ENCODE measurements at places on chromosomes 2 and 18.

DNA sequence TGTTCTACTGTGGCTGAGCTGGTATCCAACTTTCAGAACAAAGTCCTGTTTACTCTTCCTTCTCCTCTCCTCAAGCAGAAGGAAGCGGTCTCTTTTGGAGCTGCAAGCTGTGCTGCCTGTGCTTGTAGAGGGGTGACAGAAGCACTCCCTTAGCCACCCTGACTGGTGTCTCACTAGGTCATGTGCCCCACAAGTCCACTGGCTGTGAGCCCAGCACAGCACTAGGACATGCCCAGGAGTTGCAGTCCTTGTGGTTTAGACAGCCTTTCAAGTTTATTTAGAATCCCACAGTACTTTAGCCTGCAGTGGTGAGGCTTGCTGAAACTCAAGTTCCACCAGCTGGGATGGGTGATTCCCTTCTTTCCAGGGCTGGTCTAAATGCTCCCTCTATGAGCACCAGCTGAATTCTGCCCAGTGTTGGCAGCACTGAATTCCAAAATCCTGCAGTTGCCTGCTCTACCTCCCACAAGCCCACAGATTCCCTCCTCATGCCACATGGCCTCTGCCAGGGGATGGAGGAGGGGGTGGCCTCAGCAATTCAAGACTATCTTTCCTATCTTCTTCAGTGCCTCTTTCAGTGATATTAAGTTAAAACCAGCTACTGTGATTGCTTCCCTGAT is 61.2 kb downstream of the CCDC85A start:
- no peak for DNase-seq

GRCh38 chr2:227324642-227324994 is 433 bp upstream of the MFF start:
- DNase-seq, result no peak

DNA sequence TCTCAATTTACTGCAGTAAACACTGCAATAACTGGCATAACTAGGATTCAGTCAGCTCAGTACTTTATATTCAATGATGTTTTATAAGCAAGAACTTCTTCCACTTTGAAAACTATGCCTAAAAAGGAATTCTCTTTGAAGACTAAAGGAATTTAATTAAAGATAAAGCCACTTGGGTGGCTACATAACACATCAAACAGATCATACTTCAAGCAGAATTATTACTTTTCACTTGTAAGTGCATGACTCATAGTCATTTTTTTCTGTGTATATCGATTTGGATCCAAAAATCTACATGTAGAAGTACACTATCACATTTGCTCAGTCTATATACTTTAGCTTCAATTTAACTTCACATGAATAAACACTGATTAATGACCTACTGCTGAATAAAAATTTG is 4.0 kb downstream of the KANSL1L start:
- no peak for DNase-seq

DNA sequence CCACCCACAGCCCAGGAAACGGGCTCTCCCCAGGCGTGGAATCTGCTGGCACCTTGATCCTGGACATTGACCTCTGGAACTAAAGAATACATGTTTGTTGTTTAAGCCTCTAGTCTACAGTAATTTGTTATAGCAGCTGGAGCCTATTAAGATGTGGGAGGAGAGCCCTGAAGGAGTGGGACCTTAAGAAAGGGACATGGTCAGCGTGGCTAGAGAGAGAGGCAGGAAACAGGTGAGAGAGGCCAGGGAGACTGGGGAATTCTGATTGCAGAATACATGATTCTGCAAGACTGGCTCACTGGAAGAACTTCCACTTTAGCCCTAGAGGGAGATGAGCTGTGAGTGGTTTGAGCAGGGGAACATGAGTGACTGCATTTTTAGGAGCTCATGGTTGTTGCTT is 83.2 kb downstream of the CD8B2 start:
- no peak for DNase-seq

DNA sequence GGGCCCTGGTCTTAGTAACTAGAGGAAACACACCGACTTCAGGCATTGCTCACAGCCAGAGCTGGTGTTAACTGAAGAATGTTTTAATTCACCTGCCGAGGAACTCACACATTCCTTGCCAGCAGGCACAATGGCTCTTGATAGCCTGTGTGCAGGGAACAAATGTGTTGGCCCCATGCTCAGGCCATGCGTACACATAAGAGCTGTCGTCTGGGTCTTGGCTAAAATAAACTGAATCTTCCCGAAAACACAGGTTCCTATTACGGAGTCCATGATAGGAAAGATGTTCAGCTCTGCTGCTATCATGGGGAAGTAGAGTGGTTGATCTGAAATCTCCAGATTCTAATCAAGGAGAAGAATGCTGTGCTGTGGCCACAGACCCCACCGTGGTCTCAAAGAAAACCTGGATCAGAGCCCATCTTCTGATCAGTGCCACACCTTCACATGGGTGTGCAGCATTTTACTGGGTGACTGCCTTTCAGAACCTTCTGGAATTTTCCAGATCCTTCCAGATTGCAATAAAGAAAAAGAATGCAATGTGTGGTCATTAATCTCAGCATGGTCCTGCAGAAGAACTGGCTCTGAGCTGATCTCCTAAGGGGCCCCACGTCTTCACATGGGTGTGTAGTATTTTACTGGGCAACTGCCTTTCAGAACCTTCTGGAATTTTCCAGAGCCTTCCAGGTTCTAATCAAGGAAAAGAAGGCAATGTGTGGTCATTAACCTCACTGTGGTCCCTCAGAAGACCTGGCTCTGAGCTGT is 17.2 kb downstream of the MBP start:
- DNase-seq, result peak; percentile 53

DNA sequence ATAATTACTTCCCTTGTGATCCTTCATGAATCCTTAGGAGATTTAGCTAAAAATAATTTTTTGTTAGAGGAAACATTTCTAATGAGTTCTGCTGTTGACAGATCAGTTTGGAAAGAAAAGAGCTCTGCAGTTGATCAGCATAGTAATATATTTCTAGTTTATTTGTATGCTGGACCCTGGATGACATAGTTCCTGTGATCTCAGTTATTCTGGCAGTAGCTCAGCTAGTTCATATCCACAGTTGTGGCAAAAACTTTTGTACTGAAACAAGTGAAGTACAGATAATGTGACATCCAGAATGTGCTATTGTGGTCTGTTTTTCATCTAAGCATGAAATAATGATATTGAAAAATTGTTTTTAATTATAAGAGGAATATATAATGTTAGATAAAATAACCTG is 33.7 kb downstream of the ABI2 start:
- no peak for DNase-seq

DNA sequence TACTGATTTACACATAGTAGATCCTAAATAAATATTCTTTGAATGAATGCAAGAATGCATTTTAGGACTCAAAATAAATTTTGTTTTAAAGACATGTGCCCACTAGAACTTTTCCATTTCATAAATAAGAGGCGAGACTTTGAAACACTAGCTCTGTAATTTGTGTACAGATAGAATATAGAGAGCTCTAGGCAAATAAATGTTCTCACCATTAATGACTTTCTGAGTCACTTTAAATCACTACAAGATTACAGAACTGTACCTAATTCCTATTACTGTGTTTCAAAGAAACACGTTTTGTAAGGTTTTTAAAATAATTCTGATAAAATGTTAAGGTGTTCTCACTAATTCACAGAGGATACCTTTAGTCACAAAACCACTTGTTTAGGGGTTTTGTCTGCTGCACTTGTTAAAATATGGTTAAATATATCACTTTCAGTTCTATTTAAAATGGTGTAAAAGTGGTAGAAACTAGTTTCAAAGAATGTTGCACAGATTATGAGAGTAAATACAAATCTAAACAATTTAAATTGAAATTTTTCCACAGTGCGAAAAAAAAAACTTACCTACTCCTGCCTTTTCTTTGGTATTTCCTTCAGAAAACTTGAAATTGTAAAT is 158.7 kb upstream of the ZC3H15 start:
- no peak for DNase-seq

DNA sequence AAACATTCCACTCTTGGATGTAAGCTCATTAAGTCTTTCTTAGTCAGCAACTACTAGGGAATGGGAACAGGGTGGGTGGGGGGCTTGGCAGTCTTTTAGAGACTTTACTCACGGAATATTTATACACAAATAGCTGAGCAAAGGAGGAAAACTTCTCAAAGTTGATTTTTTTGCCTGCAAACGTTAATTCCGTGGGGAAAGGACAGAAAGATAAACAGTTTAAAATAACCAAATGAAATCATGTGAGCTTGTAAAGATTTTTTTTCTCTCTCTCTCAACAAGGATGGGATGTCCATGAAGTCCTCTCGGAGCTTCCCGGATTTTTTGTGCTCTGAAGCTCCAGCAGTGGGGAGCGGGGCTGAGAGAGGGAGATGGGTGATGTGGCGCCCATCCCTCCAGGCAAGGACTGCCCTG is 32.2 kb upstream of the MAT2A start:
- DNase-seq, result no peak

- no peak for DNase-seq
Measured at GRCh38 chr2:170578606-170579005, 136.5 kb upstream of the SP5 start.

- no peak for DNase-seq
Measured at GRCh38 chr2:238151628-238152235, 7.0 kb upstream of the ERFE start.

DNA sequence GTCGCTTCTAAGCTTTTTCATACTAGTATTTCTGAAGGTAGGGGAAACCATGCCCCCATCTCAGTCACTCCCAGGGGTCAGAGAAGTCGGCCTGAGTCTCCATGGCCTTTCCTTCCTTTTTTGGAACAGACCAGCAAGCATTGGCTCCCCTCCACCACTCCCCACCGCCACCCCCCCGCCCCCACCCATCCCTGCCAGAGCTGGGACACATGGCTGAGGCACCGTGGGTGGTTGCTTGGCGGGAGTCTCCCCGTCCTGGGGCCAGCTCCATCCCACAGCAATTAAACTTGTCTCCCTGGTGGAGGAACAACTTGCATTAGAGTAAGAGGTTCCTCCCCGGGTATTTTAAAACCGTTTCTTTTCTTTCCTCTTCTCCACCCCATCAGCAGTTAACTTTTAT is 100.8 kb upstream of the TFPI start:
- no peak for DNase-seq

DNA sequence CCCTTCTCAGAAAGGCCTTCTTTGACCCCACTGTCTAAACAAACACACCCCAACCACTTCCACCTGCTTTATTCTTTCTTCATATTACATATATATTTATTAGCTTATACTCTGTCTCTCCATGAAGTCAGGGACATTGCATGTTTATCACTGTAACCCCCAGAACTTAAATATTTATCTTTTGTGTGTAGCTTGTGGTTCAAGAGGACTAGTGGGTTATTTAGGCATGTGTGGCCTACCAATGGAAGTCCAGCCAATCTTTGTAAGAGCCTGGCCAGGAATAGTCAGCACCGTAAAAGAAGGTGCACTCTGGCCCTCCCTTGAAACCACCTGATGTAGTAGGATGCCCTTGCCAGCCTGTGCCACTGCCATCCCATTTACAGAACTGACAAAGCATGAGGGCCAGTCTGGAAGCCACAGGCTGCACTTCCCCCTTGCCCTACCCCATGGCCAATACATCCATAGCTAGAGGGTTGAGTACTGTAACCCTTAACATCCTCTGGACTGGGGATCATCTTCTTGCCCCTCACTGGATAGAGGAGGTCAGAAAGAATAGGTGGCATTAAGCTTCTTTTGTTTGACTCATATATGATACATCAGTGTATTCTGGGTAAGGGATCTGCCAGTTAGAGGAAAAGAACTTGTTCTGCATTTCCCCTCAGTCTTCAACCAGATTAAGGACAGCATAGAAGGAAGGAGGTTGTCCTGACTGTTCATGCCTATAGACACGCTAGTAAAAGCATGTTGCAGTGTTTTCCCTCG is 4.9 kb downstream of the NEMP2 start:
- DNase-seq, result no peak

DNA sequence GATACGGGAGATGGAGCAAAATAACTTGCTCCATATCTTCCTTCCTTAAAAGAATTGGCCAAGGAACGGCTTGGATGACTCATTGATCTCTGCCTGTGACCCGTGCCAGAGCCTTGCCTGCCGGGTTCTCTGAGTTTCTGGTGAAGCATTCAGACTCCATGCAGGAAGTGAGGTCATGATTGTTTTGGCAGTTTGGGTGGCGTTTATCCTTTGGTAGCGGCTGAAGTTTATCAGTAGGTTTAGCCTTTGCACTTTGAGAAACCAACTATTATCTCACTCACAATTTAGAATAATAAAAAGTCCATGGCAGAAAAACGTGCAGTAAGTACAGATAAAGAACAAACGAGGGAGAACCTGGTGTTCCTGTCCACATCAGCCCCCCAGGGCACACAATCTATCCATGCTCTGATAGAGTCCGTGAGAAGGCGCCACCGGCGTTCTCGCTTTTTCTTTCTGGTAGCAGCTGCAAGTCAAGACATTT is 15.0 kb upstream of the CTAGE1 start:
- DNase-seq, result peak; percentile 79

DNA sequence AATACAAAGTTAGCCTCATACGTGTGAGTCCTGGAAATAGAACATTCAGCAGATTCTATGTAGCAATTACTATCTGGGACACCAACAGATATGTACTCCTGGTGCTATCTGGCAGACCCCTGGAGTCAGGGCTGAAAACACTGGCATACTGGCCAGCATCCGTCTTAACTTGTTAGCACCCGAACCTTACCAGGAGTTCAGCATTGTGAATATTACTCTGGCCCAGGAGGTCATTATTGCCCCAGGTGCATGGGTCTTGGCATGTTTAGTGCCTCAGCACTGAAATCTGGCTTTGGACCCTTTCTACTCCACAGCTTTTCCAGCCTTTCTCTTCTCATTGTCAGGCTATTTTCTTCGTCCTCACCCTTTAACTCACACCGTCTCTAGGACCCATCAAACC is 11.9 kb upstream of the NDUFV2 start:
- no peak for DNase-seq

DNA sequence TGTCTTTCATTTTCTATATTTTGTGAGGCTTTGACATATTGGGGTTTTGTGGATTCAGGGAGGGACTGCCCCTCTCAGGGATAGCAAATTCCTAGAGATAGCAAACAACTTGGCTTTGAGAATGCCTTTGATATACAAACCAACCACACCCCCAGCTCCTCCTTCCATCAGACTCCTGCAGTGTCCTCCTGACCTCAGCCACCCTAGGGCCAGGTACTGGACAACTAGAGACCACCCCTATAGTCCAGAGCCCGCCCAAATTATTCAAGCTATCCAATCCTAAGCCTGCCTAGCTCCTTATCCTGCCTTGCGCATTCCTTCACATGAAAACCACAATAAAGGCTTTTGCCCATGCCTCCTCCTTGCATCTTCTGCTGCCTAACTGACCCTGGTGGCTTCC is 22.9 kb upstream of the STAM2 start:
- no peak for DNase-seq

DNA sequence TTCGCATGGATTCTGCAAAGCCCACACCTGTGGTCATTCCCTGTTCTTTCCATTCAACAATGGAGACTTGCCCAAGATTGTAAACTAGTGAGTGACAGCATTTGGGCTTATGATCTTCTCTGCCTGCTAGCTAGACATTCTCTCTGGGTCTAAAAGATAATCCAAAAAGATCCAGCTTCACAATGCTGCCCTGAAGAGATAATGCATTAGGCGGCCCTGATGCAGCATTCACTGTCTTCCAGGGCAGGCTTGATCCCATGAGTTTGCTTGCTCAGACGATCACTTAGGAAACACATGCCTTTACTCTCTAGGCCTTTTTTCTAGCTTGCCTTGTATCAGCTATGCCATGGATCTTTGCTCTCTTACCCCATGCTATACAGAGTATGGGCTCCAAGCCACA is 196.1 kb downstream of the SETBP1 start:
- DNase-seq, result no peak
